ENCODE measurements at places on chromosomes 5 and 9.

- DNase-seq: no peak
These were observed 46.8 kb upstream of the OTULINL start for GRCh38 chr5:14534773-14535172.

- no peak for DNase-seq
These were observed 286.7 kb downstream of the NR3C1 start for GRCh38 chr5:143116814-143117213.

- DNase-seq: no peak
These were observed 316.2 kb upstream of the HAPLN1 start for GRCh38 chr5:84036842-84037241.

DNA sequence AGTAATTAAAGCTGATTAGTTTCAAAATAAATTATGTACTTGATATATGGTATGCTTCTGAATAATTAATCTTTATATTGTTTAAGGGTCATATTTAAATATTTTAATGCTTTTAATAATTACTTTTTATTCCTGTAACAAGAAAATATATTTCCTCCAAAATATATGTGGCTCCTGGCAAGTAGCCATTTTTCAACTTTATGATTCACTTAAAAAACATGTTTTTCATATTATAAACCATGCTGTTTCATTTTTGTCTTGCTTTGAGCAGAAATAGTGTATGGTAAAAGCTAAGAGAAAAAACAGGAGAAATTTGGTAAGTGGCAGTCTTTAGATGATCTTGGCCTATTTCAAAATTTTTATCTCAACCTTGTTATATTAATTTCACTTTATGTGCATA lies 14.6 kb downstream of the SPATA9 start:
- DNase-seq: no peak

GRCh38 chr5:55136521-55136920 lies 23.4 kb upstream of the GPX8 start:
- no peak for DNase-seq

DNA sequence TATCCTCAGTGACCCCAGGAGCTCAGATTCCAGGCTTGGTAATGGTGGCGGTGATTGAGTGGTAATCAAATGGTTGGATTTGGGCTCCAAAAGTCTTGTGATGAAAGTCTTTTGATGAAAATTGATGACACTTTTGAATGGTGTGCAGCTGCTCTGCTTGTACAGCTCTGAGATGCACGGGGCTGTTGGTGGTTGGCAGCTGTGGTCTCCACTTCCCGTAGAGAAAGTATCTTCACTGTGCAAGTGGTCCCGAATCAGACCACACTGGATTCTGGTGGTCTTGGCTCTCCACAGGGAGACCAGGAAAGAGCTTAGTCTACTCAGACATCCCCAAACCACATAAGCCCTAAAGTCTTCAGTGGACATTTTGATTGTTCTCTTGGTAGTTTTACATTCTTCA lies 96.6 kb downstream of the MARCHF11 start:
- DNase-seq: no peak

- no peak for DNase-seq
These were observed 60.8 kb upstream of the KLF9 start for GRCh38 chr9:70475211-70475610.

DNA sequence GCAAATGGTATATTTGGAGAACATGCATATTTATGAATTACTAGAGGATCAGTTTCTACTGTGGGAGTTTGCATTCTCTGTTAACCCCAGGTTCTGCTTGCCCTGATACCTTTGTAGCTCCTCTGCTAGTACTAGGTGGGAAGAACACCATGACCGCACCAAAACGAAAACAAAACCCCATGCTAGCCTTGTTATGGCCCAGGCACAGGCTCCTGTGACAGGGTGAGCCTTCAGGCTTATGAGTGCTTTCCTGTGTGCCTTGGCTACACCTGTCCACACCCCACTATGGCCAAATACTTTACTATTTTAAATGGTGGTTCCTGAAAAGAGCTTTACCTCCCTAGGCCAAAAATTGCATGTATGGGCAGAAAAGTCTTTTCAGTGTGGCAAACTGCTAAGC lies 94.8 kb downstream of the PPIC start:
- no peak for DNase-seq

GRCh38 chr5:180873615-180874520 lies 12.8 kb upstream of the ZFP62 start:
- DNase-seq: no peak

- no peak for DNase-seq
These were observed 251.9 kb downstream of the EBF1 start for GRCh38 chr5:158847772-158848171.

GRCh38 chr5:23820765-23821471 lies 313.5 kb downstream of the PRDM9 start:
- no peak for DNase-seq

- DNase-seq: no peak
These were observed 26.5 kb downstream of the FGF1 start for GRCh38 chr5:142659405-142659804.

DNA sequence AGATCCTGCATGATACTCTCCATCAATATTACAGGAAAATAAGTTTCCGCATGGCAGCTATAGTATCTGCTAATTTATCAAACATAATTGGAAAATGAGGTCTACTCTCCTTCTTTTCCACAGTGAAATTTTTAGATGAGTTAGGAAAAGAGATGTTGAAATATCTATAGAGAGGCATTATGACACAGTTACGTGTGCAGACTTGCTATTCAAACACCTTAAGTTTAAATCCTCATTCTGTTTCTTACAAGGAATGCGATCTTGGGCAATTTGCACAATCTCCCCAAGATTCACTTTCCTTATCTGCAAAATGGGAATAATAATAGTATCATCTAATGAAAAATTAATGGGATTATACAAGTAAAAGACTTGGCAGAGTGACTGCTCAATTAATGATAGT lies 91.7 kb upstream of the SLCO6A1 start:
- no peak for DNase-seq

DNA sequence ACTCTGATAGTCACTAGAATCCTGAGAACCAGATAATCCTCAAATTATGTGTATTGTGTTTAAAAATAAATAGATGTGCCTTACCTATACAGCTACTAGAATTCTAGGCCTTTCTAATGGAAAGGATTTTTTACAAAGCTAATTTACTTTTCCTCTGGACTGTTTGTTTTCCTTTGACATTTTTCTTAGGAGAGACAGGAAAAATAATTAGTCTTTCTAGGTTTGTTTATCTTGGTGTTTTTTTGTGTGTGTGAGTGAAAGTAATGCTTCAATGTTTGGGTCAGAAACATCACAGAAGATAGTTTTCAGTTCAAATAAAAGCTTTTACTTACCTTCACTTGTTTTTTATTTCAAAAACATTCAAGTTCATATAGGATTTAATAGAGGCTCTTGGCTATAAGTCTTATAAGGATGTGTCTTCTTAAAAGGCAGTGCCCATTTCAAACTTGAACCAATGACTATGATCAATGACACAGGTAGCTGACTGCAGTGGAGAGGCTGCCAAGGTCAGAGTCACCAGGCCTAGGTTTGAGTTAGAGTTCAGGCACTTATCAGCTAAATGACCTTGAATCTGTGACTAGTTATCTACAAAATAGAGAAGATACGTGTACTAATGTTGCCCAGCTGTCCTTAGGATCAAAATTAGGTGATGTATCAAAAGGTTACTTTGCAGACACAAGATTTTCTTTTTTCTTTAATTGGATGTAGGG lies 92.8 kb downstream of the SNCAIP start:
- no peak for DNase-seq

- DNase-seq: no peak
These were observed 536.5 kb upstream of the CDH10 start for GRCh38 chr5:25181249-25181648.

- no peak for DNase-seq
These were observed 6.8 kb upstream of the CLINT1 start for GRCh38 chr5:157865781-157866180.

DNA sequence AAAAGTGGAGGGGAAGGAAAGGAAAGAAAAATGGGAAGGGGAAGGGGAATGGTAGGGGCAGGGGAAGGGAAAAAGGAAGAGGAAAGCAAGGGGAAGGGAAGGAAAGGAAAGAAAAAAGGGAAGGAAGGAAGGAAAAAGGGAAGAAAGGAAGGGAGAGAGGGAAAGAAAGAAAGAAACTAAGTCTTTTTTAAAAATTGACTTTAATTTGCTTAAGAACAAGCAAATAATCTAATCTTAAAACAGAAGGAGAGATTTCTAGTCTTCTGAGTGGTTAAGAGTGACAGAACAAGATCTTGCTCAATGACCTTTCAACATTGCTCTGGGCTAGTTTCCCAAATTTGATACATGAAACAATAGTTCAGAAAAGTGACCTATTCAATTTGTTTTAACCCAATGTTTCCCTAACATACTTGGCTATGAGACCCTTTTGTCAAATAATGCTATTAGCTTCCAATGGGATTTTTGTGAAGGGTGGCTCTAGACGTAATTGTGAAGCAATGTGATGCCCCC lies 33.4 kb upstream of the GLIS3 start:
- DNase-seq: no peak

DNA sequence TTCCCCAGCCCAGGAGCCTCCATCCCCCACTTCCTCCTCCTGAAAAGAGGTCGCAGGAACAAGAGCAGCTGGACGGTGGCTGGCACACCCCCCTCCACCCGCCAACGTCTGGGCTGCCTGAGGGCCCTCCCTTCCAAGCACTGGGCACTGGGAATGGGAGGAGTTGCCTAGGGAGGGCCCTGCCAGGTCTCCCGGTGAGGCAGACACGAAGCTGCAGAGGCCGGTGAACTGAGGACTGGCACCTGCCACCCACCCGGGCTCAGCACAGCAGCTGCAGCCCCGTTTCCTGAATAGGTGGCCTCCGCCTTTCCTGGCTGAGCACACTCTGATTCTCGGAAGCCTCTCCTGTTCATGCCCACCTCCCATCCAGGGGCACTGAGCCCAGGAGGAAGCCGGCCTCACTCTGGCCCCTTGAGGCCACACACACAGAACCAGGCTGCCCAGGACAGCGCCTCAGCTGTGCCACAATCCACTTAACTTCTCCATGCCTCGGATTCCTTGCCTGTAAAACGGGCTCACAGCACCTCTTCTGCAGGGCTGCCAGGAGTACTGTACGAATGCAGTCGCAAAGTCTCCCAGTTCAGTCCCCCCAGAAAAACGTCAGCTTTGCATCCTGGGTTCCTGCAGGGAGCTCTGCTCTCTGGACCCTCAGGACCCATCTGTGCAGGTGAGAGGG lies 1.3 kb downstream of the NPDC1 start:
- no peak for DNase-seq

GRCh38 chr5:83042507-83042906 lies 34.7 kb downstream of the TMEM167A start:
- no peak for DNase-seq

GRCh38 chr9:565528-565927 lies 276.0 kb upstream of the DMRT1 start:
- no peak for DNase-seq

- no peak for DNase-seq
These were observed 831 bp downstream of the KLHL3 start for GRCh38 chr5:137734962-137735554.

- DNase-seq: no peak
These were observed 844.4 kb upstream of the CDH18 start for GRCh38 chr5:20832204-20833080.

GRCh38 chr9:29044959-29045358 lies 1471.7 kb upstream of the C9orf72 start:
- no peak for DNase-seq

GRCh38 chr9:83060556-83060955 lies 2.4 kb downstream of the RASEF start:
- no peak for DNase-seq

- no peak for DNase-seq
These were observed 46.4 kb upstream of the EDIL3 start for GRCh38 chr5:84430863-84431663.

DNA sequence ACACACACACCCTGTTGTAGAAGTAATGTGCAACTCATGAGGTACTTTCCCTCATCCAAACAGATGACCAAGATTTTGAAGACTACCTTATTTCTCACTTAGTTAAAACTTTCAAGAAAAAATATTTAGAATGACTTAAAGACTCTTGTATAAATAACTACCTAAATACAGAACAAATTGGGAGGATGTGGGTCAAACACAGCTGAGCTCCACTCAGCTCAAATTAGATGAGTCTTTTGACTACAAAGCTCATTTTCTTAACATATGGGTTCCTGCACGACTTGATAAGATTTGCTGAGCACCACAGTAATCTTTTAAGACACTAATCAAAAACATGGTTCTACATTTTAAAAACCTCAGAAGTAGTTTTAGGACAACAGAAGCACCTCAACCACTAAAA lies 8.9 kb downstream of the MTX3 start:
- no peak for DNase-seq

DNA sequence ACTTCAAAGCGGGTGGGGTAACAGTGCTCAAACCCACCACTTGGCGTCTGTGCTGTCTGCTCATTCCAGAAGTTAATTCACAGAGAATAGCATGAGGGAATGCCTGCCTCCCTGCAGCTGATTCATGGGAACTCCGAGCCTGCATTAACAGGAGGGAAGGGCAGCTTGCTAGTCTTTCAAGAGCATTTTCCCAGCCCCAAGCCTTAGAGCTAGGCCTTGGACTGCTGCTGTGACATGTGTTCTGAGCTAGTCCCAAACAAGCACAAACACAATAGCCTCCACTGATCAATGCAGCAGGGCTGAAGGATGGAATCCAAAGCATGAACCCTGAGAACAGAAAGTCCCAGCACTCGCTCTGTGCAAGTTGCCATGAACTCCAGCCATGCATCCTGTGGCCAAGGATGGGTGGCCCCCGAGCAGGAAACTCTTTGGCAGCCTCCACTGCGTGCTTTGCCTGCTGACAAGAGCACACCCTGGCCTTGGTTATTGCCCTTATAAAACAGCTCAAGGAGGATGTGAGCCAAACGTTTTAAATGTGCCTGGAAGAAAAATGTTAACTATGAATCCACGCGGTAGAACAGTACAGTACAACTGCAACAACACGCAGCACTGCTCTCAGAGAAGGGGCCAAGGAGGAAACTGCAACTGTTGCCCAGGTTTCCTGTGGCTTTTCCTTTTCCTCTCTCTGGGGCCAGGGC lies 653.1 kb upstream of the KLF4 start:
- no peak for DNase-seq

DNA sequence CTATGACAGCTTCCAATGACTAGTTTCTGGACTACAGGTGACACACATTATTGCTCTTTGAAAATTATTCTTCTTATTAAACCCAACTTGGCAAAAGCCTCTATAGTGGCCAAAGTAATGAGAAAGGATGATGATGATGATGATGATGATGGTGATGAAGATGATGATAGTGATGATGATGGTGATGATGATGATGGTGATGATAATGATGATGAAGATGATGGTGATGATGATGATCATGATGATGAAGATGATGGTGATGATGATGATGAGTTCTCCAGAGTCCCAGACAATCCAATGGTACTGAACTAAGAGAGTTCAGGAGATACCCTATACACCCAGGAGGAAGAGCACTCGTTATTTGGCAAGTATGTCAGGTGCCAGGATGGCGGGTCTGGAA lies 739.4 kb downstream of the IRX1 start:
- DNase-seq: no peak

- DNase-seq: no peak
These were observed 2.5 kb downstream of the IRX2 start for GRCh38 chr5:2748861-2749513.

- DNase-seq: no peak
These were observed 29.1 kb downstream of the P4HA2 start for GRCh38 chr5:132198571-132198970.
